ENCODE measurements at places on chromosomes 3 and 15.

DNA sequence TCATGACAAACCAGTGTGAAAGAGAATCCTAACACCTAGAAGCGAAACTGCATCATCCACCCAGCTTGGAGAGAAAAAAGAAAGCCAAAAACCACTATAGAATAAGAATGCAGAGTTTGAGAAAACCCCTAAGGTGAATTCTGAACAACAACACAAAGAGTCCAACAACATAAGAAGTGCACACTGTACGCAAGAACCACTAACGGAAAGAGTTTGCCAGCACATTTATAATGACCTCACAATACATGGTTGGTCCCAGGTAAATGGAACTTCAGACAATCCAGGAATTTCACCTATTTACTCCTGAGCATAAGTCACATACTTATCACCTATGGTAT is 128.3 kb upstream of the BHLHE40 start:
- no peak for DNase-seq

DNA sequence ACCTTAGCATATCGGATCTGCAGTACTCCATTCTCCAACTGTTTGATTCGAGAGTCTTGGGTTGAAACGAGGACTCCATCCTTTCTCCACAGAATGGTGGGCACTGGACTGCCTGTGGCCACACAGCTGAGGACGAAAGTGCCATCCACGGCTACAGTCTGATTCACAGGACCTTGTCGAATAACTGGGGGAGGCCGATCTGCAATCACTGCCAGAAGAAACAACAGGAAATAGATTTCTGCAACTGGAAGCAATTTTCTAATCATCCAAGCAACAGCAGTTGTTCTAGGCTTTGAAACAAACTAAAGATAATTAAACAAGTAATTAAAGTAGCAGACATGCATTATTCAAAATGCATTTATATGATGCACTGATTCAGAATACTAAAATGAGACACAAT is 1097.7 kb downstream of the ROBO1 start:
- DNase-seq = no peak

DNA sequence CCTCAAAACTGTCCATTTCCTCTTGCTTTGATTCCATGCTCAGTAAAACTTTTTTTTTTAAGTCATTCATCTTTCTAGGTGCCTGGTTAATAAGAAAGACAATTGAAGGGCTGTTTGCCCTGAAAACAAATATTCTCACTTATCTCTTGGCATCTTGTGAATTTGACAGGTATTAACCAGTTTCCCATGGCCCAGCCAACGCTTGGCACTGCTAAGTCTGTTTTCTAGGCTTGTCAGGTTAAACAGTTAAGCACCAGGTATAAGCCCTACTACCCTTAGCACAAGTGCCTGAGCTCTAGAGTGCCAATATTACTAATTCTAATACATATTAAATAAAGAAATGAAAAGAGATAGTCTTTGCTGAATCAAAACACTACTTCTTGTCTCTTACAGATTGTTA is 36.3 kb downstream of the PXK start:
- no peak for DNase-seq

- DNase-seq = no peak
These were observed 1445.6 kb downstream of the SI start for GRCh38 chr3:163632722-163633121.

DNA sequence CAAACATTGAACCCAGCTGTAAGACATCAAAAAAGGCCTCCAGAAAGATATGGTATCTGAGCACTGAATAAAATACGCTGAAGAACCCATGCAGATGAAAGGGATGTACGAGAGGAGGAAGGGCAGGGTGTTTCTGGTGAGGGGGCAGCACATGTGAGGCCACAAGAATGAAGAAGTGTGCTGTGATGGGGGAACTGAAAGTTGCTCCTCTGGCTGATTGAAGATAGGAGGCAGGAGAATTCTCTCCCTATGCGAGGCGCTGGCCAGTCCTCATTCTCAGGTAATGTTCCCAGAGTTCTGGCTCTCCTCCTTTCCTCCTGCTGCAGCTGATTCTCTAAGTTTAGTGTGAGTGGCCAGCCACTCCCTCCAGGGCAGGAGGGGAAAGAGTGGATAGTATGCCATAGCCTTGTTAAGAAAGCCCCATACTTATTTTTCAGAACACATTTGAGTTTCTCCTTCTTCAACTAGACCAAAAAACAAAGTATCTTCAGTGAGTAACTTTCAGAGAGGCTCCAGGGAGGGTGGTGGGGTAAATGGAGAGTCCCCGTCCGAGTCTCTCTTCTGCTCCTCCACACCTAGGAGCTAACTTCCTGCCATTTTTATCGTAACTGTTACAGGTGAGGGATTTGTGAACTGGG is 26.9 kb upstream of the MYO1E start:
- no peak for DNase-seq

- peak; percentile 20 for DNase-seq
These were observed 57.8 kb downstream of the WNT7A start for GRCh38 chr3:13822042-13822441.

GRCh38 chr3:43117257-43117656 is 11.4 kb upstream of the POMGNT2 start:
- DNase-seq = no peak

GRCh38 chr15:25184356-25185155 is 229.8 kb downstream of the SNRPN start:
- no peak for DNase-seq

GRCh38 chr15:40853241-40853890 is 9.5 kb downstream of the SPINT1 start:
- DNase-seq = no peak

Data from SW 1271 (cell line).